ENCODE measurements at places on chromosomes 4 and X.
A peak's percentile ranks its signal among the peaks of the same experiment; 100 is the strongest.

- no peak for DNase-seq
Observed at GRCh38 chrX:57289089-57289488, 2.6 kb downstream of the FAAH2 start.

DNA sequence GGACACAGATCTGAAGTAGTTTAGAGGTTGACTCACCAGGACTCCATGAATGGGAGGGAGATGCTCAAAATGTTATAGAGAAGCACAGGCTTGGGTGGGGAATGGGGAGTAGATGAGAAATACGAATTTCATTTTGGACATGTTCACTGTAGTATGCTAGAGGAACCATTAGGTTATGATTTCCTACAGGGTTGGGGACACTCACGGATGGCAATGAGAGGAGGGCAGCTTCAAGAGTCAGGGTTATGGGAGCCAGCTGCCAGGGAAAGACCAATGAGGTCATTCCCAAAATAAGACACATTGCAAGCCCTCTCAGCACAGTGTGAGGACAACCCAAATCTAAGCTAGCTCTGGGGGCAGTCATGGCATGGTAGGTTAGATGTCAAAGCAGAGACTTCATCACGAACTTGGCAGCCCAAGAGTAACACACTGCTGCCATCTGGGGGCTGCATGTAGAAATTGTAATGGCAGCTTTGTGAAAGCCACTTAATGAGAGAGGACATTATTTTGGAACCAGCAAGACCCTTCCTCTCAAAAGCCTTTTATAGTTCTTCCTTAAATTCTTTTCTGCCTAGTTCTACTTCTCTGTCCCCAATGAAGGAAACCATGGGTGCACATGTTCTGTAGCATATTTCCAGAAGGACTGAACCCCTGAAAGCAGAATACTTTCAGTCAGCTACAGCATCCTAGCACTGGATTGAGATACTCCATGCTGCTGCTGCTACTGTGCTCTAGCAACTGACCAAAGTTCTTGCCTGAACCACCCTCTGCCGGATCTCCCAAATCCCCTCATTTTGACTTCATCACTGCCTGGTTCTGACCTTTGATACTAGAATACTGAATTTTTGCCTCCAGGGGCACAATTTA lies 16.2 kb upstream of the ZCCHC12 start:
- DNase-seq = no peak

- DNase-seq = no peak
Observed at GRCh38 chr4:99102634-99103033, 14.0 kb upstream of the ADH5 start.

- no peak for DNase-seq
Observed at GRCh38 chr4:5869966-5870619, 22.8 kb downstream of the CRMP1 start.

- no peak for DNase-seq
Observed at GRCh38 chr4:127632420-127633403, at the start of gene INTU. Gene INTU (plus strand): TSS chr4:127632957. CDS start chr4:127633035, 78 bp downstream.

DNA sequence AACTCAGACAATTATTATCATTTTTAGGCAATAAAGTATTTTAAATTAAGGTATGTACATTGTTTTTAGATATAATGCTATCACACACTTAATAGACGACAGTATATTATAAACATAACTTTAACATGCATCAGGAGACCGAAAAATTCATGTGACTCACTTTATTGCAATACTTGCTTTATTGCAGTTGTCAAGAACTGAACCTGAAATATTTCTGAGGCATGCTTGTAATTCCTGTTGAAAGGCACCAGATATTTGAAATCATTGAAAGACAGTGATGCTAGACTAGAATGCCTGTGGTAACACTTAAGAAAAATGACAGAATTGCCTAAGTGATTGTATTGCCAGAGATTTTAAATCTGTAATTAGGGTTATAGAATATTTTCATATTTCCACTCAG lies 175.6 kb upstream of the MAGEB2 start:
- no peak for DNase-seq

DNA sequence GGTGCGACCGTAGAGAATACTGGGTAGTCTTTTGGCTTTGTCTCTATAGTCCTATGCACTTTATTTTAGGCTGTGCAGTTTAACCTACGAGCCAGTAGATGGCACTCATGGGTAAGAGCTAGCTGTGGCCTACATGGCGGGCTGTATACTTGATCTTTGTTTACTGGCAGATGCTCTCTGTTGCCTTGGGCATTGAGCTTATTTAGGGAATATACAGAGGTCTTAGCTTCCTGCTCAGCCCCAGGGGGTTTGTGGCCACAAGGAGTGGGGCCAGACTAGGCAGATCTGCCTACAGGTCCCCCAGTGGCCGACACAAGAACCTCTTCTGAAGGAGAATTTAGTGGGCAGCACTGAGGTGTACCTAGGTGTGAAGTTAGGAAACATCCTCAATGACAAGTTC lies 227.6 kb upstream of the HDX start:
- peak; percentile 2 for DNase-seq

- no peak for DNase-seq
Observed at GRCh38 chr4:184653650-184654049, 4.1 kb downstream of the PRIMPOL start.

DNA sequence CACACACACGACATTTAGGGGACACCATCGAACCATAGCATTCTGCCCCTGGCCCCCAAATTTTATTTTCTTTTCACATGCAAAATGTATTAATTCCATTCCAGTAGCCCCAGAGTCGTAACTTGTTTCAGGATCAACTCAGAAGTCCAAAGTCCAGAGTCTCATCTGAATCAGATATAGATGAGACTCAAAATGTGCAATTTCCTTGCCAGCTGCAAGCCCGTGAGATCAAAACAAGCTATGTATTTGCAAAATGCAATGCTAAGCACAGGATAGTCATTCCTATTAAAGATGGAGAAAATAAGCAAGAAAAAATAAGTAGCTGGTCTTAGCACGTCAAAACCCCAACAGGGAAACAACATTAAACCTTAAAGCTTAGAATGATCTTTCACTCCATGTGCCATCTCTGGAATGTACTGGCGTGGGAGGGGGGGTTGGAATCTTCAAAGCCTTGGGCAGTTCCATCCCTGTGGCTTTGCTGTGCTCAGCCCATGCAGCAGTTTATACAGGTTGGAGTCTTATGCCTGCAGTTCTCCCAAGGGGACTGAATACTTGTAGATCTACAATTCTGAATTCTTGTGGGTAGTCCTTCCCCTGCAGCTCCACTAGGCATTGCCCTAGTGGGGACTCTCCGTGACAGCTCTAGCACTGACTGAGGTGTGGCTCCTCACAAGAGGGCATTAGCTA lies 47.7 kb upstream of the SYTL5 start:
- DNase-seq = no peak

DNA sequence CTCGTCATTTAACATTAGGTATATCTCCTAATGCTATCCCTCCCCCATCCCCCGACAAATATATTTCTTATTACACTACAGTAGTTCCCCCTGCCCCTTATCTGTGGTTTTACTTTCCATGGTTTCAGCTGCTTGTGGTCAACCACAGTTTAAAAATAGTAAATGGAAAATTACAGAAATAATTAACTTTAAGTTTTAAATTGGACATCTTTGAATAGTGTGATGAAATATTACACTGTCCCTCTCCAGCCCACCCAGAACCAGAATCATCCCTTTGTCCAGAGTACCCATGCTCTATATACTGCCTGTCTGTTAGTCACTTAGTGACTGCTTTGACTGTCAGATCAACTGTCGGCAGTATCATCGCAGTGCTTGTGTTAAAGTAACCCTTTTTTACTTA lies 47.4 kb upstream of the VEGFC start:
- no peak for DNase-seq

GRCh38 chr4:68152411-68152810 lies 22.7 kb upstream of the TMPRSS11F start:
- DNase-seq = no peak

GRCh38 chr4:174047363-174047762 lies 236.1 kb downstream of the FBXO8 start:
- DNase-seq = no peak

GRCh38 chrX:148282504-148282903 lies 217.9 kb upstream of the AFF2 start:
- DNase-seq = no peak

GRCh38 chr4:124997124-124997523 lies 284.6 kb upstream of the ANKRD50 start:
- no peak for DNase-seq

DNA sequence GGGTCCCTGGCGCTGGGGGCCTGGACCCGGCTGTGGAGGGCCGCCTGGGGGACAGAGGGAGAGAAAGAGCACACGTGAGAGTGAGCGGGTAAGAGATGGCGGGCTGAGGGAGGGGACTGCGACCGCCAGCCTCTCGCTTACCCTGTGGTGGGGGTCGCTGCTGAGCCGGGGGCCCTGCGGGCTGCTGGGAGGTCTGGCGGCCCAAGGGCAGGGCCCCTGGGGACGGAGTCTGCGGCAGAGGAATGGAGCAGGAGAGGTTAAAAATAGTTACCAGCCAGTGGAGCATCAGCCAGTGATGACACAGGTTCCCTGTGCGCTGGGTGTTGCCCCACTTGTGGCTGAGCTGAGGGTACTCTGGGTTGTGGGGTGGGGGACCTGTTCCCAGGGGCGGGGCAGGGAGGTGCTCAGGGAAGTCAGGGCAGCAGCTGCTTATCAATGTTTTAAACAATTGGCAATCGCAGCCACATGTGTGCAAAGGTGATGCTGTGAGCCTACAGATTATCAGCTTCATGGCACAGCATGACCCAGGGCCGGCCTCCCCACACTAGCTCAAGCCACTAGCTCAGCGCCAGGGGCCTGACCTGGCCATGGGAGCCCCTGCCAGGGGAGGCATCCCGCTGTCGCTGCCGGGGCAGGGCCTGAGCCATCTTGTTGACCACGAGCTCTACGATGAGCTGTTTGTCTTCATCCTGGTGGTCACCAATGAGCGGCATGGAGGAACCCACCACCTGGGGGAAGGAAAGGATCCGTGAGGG lies 7.5 kb upstream of the TIMP1 start:
- DNase-seq = no peak

GRCh38 chr4:7414736-7415510 lies 19.8 kb downstream of the PSAPL1 start:
- no peak for DNase-seq

DNA sequence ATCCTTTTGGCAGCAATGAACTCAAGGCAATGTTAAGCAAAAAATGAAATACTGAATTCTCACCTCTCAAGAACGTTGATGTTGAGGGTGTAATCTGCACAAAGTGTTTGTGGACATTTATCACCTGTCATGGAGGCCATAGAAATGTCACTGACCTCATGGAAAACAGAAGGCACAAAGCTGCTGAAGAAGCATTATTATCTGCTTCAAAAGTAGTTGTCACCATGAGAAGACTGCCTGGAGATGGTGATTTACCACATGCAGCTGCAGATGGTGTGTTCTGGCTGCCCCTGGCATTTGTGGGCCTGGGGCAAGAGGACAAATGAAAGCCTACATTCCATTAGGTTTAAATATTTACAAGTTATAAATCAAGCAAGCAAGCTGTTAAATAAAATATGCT lies 116.8 kb upstream of the RPS6KA3 start:
- DNase-seq = no peak

- no peak for DNase-seq
Observed at GRCh38 chrX:2549876-2550275, 49.1 kb upstream of the DHRSX start.

DNA sequence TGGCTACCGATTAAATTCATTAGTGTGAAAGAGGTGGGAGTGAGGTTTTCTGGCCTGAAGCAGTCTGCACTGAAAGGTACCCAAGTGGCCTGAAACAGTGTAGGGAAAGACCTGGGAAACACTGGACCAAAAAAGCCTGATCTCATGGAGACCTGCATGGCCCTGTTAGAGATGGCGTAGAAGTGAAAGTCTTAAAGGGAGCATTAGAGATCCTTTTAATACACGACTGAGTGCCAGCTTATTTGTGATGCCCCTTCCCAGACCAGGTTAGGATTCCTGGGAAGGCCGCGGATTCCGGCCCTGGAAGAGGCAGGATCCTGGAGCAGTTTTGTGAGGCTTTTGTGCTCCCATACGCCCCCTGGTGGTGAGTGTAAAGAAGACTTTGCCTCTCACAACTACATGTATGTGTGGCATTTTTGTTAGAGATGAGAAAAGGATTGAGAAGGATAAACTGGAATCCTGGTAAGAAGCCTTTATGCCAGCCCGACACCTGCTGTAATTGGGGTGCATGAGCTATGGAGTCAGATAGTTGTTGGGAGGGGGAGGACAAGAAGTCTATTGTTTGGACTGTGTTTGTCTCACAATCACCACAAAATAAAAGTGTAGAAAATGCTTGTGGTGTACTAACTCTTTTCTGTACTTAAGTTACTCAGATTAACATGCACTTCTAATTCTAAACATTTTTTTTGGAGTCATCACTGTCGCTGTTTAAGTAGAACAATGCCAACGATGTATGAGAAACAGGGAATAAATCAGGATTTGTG lies 54.0 kb downstream of the JADE1 start:
- DNase-seq = peak; percentile 30

GRCh38 chr4:81164623-81165416 lies 50.2 kb downstream of the PRKG2 start:
- no peak for DNase-seq
